ENCODE measurements at places on chromosomes 4 and X. TPM values are rescaled to one million over a fixed set of nuclear protein-coding genes. Genes with fewer than 3 reads are reported as not detected.

- no peak for DNase-seq
Measured at GRCh38 chrX:30627818-30628652, 25.2 kb upstream of the GK start.

GRCh38 chrX:43644124-43644701 lies 11.9 kb upstream of the MAOA start:
- peak; percentile 66 for DNase-seq

GRCh38 chr4:24024605-24025004 lies 134.8 kb upstream of the PPARGC1A start:
- DNase-seq: no peak

DNA sequence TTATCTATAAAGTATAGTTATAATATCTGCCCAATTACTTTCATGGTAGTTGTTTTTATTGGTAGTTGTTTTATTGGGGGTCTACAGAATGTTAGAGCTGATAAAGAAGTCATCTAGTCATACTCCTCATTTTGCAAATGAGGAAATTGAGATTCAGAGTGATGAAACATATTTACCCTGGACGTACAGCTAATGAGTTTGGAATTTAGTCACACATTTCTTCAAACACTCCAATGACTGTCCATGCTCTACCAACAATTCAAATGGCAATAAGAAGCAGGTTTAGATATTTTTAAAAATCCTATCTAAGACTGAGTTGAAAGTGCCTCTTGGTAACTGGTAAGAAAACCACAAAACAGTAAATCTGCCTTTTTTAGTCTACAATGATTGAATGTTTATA lies 98.2 kb downstream of the MAGEC1 start:
- DNase-seq: no peak

DNA sequence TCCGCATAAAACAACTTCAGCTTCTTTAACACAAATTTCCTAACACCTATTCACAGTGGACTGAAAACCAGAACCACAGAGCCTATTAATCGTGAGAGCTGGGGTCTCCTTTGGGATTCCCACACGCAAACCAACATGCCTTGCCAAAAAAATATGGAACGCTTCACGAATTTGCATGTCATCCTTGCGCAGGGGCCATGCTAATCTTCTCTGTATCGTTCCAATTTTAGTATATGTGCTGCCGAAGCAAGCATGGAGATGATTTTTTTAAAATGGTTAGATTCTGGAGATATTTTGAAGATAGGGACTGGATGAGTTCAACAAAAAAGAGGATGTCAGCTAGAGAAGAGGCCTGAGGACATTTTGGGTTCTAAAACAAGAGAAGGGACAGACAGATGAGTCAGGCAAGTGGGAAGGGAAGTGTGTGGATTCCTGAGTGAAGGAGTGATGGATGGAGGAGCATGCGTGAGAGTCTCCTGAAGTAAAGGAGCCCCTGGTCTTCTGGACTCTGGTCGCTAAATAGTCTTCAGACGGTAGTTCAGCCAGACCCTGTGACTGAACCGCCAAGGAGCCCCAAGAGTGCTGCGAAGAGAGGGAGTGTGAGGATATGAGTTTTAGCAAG lies 9.5 kb upstream of the GATA1 start:
- no peak for DNase-seq

DNA sequence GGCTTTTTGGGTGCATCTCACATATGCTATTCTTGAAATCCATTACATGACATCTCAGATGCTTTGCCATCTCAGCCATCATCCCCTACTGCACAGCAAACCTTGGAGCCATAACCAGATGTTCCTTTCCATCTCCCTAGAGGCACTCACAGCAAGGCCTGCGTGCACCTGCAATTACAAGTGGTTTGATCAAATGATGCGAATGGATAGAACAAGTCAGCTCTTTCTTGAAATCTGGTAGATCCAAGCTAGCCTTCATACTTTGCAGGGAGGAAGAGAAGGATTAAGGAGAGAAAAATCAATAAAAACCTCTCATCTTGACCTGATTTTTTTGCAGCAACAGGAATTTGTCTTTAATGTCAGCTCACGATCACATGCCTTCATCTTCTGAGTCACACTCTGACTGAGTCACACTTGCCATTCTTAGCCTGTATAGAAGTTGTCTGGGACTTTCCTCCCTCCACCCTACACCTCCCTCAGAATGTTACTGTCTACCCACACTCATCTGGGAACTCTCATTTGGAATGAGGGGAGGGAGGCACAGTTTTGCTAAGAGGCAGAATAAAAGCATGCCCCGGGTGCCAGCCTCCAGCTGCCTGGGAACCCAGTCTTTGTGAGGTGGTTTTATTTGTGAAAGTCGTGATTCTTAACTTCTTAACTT lies 11.9 kb upstream of the TRIML1 start:
- DNase-seq: peak; percentile 88

The FRAS1 gene
- 4.0 TPM for total RNA-seq

DNA sequence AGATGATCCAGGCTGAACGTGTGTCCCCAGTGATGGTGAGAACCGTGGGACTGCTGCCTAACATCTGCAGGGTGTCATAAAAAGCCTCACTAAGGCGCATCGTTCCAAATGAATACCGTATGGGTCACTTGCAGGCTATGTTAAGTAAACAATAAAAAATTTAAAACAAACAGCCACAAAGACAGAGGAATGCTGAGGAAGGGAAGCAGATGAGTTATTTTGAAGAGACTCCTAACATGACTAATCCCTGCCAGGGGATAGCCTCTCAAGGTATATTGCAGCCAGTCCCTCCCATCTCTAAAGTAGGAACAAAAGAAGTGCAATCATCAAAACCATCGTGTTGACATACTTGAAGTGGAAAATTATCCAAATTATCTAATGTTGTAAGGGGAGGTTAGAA lies 83.8 kb downstream of the UNC5C start:
- peak; percentile 2 for DNase-seq

DNA sequence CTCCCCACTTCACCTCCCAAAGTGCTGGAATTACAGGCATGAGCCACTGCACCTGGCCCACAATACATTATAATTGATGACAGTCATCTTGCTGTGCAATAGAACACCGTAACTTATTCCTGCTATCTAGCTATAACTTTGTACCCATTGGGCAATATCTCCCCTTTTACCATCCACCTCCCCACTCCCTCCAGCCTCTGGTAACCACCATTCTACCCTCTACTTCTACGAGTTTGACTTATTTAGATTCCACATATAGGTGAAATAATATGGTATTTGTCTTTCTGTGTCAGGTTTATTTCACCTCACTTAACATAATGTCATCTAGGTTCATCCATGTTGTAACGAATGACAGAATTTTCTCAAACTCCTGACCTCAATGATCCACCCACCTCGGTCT lies 8.2 kb upstream of the TEX11 start:
- no peak for DNase-seq

The TRPC5OS gene
- not detected for total RNA-seq

DNA sequence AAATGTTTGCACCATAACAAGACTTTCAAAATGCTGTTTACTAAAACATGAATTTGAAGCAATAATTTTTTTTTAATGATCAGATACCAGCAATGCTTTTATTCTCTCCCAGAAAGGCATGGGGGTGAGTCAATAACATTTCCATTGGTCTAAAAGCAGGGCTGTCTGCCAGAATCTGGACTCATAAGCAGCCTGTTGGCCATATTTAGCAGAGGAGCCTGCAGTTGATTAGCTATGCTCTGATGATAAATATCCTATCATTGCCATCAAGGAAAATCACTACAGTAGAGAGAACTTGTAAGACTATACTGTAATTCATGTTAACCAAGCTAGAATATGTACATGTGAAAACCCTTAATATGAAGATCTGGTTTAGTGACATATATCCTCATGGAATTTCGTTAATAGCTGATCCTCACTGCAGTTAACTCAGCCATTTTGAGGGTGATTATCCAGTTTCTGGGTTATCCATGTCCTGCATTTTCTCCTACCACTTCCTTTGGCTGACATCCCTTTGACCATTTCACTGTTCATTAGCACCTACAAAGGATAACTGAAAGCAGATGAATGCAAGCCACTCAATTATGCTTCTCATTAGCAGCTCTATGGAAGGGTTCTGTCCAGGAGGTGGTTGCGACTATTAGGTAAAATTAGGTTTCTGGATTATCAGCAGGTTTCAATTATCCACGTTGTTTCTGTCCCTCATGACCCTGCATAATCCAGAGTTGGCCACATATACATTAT lies 72.9 kb upstream of the DIAPH2 start:
- DNase-seq: no peak

The MGAT4D gene
- total RNA-seq: not detected

DNA sequence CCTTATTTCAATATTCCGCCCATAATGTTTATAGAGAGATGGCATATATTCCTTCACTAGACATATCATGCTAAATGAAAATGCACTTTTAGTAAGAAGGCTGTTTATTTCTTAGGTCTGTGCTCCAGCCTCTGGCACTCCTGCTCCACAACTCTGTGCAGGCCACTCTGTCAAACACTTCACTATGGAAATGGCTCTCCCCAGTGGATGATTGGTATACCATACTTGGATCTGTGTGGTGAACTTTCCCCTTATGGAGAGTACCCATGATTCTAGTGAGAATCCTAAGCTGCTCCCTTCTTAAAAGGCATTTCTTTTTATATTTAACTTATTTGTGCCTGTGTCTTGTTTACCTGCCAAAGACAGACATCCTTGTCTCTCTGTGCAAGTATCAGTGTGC lies 480.1 kb upstream of the GALNT7 start:
- DNase-seq: no peak

GRCh38 chr4:48025005-48025404 lies 8.4 kb downstream of the NIPAL1 start:
- no peak for DNase-seq

- DNase-seq: no peak
Measured at GRCh38 chrX:13287816-13288215, 32.0 kb downstream of the ATXN3L start.

The CYTL1 gene
- total RNA-seq: not detected

The GLRB gene
- not detected for total RNA-seq

The PLRG1 gene
- total RNA-seq: 105 TPM

- DNase-seq: no peak
Measured at GRCh38 chrX:134365904-134366303, 94.1 kb upstream of the HPRT1 start.

The CTSO gene
- 17.0 TPM for total RNA-seq

- no peak for DNase-seq
Measured at GRCh38 chrX:49061490-49061889, 2.7 kb downstream of the CCDC120 start.

The ZNF595 gene
- total RNA-seq: 9.2 TPM

- no peak for DNase-seq
Measured at GRCh38 chr4:101253121-101253520, 94.2 kb downstream of the PPP3CA start.

- no peak for DNase-seq
Measured at GRCh38 chr4:89298155-89298554, 9.4 kb downstream of the GPRIN3 start.

The SAGE1 gene
- not detected for total RNA-seq

DNA sequence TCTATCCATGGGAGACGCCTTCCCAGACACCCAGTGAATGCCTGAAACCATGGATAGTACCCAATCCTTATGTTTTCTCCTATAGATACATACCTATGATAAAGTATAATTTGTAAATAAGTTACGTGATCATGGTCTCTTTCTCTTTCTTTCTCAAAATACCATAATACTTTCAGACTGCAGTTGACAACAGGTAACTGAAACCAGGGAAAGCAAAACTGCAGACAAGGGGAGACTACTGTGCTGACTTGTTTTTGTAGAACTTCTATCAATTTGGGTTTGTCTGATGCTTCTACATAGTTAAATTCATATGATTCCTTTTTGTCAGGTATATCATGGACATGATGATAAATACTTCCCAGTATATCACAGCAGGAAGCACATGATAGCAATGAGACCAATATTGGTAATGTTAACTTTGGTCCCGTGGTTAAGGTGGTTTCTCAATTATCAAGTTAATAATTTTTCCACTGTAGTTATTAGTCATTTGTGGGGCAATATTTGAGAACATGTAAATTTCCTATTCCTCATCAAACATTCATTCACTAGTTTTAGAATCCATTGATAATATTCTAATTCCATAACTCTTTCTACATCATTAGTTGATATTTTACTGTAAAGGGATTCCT lies 298.0 kb upstream of the TET2 start:
- no peak for DNase-seq

The OFD1 gene
- 15.5 TPM for total RNA-seq

The LRRC66 gene
- not detected for total RNA-seq

- no peak for DNase-seq
Measured at GRCh38 chrX:51494409-51494808, 2.0 kb downstream of the NUDT11 start.

Data from Caki2 (cell line).